ENCODE measurements at places on chromosomes 5 and 9. TPM values are rescaled to one million over a fixed set of nuclear protein-coding genes. Genes with fewer than 3 reads are reported as not detected.

The C5orf58 gene
- not detected for total RNA-seq

DNA sequence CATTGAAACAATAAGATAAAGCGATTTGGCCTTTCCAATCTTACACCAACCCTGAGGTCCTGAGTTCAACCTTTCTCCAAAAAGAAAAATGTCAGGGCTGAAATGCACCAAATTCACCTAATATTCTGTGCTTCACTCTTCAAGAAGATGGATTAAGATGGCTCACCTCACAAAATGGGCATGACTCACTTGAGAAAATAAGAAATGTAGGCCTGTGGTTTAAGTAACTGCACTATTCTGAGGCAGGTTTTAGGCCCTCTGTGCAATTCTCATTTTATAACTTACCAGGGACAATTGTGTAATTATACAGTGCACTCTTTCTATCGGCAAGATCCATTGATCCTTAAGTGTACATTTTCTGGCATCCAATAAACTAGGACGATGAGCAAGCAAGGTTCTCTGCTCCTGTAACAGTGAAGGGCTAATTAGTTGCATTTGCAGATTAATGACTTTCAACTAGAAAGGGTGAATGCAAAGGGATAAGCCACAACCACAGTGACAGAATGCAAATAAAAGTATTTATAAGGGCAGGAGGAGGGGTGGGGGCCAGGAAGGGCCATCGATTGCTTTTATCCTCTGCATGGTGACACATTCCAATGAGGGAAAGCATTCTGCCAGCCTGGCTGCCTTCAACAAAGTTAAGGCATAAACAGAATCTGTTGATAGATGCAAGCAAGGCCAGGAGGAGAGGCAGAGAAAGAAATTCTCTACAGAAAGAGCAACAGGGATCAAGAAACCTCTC lies 214.5 kb downstream of the CAAP1 start:
- no peak for DNase-seq

DNA sequence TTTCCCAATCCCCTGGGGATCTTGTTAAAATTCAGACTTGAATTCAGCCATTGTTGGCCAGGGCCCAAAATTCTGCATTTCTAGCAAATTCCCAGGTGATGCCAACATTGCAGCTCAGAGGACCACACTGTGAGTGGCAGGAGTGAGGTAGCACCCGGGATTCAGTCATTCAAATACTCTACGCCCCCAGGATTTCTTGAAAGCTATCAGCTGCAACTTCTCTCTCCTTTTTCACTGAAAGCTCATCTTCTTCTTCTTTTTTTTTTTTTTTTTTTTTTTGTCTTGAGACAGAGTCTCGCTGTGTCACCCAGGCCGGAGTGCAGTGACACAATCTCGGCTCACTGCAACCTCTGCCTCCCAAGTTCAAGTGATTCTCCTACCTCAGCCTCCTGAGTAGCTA lies 19.3 kb upstream of the ANKH start:
- DNase-seq: no peak

GRCh38 chr9:81969971-81970370 lies 18.6 kb upstream of the SPATA31D1 start:
- DNase-seq: no peak

Measured in gastrocnemius medialis (tissue), 4 donors.